ENCODE measurements at places on chromosomes 7 and 10. TPM values are rescaled to one million over a fixed set of nuclear protein-coding genes. Genes with fewer than 3 reads are reported as not detected.
A peak's percentile ranks its signal among the peaks of the same experiment; 100 is the strongest.

STOX1 gene
- 2.4 TPM for total RNA-seq

HOXA5 gene
- total RNA-seq: not detected

TPK1 gene
- 6.6 TPM for total RNA-seq

DIP2C gene
- total RNA-seq: 7.2 TPM

- DNase-seq: no peak
Observed at GRCh38 chr10:15863733-15864132, 3.4 kb upstream of the MINDY3 start.

- peak; percentile 26 for DNase-seq
Observed at GRCh38 chr10:57579926-57580325, 687.8 kb downstream of the IPMK start.

DNA sequence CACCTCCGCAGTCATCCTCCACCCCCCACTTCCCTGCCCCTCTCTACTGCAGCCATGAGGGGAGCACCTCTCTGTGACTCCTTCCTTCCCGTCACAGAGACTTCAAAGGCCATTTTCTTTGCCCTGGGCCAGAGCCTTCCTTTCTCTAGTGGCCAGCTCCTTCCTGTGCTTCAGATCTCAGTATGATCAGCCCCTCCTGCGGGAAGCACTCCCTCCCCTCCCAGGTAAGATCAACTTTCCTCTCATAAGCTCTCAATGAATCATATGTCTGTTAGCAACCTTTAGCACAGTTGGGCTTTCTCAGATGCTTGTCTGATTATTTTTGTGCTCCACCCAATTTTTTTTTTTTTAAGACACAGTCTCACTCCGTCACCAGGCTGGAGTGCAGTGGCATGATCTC lies 241.0 kb upstream of the PRSS1 start:
- DNase-seq: no peak

DNA sequence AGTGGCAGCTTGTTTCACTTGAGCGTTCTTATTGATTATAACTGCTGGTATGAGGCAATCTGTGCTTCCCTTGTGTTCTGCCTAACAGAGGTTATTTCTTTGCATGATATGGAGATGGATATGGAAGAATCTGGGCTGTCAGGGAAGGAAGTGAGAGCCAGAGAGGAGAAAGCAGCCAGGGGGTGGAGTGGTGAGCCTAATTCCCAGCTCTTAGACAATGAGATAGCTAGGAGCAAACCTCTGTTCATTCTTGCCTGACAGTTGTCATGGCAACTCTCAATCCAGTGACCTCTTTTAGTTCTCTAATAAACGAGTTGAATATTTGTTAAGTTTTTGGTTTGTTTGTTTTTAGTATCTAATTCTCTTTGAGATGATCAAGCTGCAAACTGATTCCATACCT lies 214.3 kb downstream of the NRG3 start:
- peak; percentile 35 for DNase-seq

GRCh38 chr7:41996381-41997035 lies 240.5 kb downstream of the GLI3 start:
- no peak for DNase-seq

- DNase-seq: no peak
Observed at GRCh38 chr10:100621360-100622205, 85.8 kb downstream of the HIF1AN start.

- DNase-seq: no peak
Observed at GRCh38 chr10:36675458-36675880, 449.9 kb upstream of the ANKRD30A start.

Data from H7 (cell line).